ENCODE measurements at places on chromosomes 1 and 21. TPM values are rescaled to one million over a fixed set of nuclear protein-coding genes. Genes with fewer than 3 reads are reported as not detected.

DNA sequence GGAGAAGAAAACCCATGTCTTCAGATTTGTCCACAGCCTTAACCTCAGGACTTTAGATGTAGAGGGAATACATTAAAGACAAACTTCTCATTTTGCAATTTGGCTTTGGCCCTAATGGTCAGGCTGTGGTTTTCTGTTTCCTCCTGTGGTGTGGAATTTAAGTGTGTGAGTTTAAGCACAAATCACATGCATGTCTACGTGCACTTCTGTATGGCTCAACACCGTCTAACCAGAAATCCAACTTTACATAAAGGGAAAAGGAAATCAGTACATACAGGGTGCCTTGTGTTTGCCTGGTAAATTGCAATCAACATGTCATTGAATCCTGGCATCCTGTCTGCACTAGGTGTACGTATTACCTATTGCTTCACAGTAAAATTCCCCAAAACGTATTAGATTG, 1.2 kb upstream of the ZNF124 start:
- no peak for DNase-seq

DNA sequence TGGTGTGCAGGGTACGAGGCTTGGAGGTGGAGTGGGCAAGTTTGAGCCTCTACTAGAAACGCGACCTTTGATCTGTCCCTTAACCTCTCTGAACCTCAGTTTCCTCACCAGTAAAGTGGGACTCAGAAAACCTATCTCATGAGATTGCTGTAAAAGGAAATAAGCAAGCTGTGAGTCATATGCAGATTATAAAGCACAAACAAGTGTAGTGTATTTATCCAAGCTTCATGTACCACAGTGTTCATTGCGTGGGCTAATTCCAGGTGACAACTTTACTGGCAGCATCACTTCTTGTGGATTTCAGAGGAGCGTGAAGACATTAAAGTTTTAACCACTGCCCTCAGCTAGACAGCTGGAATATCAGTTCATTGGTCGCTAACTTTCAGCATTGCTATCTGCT, 44.4 kb downstream of the ZNF697 start:
- DNase-seq: no peak

DNA sequence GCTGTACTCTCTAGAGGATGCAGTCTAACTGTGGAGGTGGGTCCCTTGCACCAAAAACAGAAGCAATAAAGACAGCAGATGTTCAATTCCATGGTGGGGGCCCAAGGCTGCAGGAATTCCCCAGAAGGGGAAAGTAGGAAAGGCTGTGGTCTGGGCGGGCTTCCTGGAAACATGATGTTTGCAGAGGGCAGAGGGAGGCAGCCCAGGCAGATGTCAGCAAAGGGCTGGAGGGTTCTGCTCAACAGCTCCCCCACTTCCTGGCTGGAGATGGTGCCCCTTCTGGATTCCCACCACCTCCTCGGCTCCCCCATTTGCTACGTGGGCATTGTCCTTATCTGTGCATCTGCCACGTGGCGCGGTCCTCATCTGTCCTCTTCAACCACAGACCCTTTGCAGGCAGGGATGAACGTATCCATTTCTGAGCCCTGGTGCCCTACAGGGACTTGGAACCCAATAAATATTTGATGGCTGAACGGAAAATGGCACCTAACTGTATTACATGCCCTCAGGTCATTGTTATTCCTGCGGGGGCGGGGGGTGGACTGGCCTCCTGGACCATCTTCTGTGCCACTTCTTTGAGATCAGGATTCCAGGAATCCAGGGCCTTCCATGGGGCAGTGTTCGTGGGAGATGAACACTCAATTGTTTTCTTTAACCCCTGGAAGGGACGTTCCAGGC, 8.4 kb upstream of the GUCA2B start:
- DNase-seq: no peak

GRCh38 chr1:63890468-63890867, 116.7 kb downstream of the ROR1 start:
- no peak for DNase-seq

The FHL3 gene
- total RNA-seq: 8.5 TPM

All from heart right ventricle (tissue), 16 donors.